Sciatic nerve (tissue), 2 donors: ENCODE measurements at places on chromosomes 5 and 9.

- no peak for DNase-seq
Measured at GRCh38 chr5:156340893-156341292, 13.9 kb downstream of the SGCD start.

DNA sequence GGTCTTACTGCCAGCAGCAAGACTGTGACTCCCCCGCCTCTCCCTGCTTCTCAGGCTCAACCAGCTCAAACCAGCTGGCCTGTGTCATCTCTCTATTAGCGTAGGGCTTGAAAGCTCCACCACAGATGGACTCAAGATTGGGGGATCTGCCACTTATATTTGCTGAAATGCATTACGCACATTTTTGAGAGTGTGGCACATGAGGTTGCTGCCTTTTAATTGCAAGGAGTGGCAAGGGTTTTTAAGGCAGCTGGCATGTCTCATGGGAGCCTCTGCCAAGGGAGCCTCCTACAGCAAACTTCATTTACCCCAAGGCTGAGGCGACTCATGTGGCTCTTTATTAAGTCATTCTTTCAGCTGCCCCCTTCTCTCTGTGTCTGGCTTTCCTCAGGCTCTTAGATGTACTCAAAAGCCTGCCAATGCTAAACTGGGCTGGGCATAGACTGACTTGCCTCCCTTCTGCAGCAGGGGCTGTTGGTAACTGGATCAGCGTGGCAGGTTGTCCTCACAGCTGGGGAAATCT, 219.3 kb downstream of the SMARCA2 start:
- DNase-seq: no peak

DNA sequence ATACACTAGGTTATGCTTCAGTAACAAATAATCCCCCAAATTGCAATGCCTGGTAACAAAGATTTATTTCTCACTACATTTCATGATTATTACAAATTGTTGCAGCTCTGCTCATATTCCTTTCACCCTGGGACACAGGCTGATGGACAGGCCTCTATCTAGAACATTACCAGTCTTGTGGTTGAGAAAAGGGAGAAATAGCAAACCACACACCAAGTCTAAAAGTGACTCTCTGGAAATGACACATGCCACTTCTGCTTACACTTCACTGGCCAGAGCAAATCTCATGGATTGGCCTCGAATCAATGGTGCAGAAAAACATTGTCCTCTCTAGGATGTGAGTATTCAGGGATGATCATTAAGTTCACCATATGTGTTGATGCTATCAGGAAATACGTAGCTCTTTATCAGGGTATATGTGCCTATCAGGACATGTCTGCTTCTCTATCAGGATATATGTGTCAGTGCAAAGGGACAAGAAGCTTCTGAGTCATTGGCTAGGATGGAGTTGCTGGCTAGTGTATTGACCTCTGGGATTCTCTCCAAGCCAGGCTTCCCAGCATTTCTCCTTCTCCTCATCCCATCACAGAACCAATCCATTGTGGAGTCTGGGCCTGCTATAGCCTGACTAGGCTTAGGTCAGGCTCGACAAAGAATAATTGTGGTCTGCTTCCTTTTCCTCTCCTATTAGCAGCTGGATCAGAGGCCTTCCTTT, 91.1 kb upstream of the CEP78 start:
- no peak for DNase-seq

DNA sequence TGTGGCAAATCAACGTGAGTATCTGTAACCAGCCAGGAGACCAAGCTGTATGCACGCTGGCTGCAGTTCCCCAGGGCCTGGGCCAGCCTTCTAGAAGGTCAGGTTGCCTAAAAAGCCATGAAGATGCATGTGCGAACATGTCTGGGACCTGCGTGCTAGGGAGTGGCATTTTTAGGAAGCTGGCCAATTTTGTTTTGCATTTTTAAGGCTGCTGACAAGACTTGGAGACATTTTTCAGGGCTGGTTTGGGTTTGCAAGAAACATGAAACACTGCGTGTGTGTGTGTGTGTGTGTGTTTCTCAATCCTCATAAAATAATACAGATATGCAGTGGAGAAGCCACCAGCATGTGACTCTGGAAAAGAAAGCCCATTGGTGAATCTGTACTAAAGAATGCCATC, 5.1 kb downstream of the TGFBI start:
- peak; percentile 31 for DNase-seq

DNA sequence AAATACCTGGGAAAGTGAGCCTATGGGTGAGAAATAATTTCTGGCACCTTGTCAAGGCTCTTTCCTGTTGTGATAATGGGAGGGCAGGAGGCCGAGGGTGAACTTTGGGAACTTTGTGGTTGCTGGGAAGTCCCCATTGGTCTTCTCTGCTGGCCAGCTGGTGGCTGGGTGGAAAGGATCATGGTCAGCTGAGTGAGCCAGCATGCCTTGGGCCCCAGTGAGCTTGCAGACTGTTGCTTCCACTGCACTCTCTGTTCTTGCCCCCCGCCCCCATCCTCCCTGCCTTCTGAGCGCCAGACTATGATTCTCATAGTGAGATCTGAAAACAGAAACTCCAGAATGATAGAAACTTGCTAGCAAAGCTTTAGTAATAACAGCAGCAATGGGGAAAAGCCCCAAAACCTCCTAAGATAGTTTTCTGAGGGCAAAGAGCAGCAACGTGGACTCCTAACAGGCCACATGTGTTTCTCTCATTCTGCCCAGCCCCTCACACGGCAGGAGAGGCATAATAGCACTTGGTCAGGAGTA, 139.2 kb upstream of the SMARCA2 start:
- DNase-seq: no peak
